ENCODE measurements at places on chromosomes 11 and 22.

DNA sequence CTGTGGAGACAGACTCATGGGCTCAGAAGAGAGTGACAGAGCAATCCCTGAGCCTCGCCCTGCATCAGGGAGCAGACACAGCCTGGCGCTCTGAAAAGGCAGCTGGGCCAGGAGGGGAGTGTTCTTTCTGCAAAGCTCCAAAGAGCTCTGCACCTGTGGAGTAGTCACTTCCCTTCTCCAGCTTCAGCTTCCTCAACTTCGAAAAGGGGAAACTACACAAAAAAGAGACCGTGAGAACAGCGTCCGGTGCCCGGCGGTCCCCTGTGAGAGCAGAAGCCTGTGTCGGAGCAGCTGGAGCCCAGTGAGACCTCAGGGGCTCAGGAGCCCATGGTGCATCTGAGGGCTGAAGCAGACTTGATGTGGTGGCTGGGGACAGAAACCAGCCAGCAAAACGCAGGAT lies 35.1 kb downstream of the TP53I11 start:
- no peak for DNase-seq

- peak; percentile 11 for DNase-seq
Measured at GRCh38 chr22:20494978-20495860, at the start of gene KLHL22. Gene KLHL22, minus strand, starts transcription at chr22:20495795. Its CDS starts 6,584 bp downstream, at chr22:20489211.

DNA sequence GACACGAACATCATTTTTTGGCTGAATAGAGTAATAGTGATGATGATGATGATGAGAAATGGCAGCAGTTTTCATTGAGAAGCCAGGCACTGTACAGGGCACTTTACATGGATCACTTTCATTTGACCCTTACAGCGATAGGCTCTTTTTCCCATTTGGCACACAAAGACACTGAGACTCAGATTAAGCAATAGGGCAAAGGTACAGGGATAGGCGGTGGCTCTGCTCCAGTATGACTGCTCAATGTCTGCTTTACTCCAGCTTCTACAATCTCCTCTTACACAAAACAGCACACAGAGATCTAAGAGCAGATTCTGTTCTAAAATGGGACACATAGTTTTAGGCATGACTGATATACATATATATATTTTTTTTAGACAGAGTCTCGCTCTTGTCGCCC lies 40.6 kb downstream of the MPPED2 start:
- no peak for DNase-seq

- DNase-seq, result no peak
Measured at GRCh38 chr11:64372802-64373597, 14.0 kb downstream of the RPS6KA4 start.

DNA sequence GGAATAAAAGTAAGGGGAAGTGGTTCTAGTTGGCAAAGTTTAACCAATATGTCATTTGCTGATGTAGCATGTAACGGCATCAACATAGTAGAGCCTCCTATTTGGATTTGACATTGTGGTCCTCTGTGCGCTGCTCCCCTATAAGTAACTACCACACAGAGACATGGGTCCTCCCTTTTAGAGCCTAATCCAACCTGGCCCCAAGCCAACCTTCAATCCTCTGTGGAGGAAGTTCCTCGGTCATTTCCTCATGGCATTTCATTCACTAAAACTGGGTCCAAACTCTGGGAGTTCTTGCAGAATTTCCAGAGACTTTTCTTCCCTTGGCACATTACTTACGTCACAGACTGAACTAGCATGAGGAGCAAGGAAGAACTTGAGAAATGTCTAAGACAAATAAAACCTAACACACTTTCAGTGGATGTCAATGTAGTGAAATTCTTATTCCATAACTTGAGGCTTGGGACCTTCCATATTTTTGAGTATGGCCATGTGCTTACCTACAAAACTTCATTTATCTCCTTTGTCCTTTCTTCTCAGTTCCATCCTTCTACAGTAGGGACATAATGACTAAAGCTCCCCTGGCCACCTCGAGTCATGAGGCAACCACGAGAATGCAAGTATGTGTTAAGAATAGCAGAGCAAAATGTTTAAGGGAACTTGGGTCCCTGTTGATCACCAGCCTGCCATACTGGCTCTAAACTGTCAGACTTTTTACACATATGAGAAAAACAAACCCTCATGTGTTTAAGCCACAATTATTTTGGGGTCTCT lies 34.7 kb downstream of the MMP20 start:
- peak; percentile 41 for DNase-seq

DNA sequence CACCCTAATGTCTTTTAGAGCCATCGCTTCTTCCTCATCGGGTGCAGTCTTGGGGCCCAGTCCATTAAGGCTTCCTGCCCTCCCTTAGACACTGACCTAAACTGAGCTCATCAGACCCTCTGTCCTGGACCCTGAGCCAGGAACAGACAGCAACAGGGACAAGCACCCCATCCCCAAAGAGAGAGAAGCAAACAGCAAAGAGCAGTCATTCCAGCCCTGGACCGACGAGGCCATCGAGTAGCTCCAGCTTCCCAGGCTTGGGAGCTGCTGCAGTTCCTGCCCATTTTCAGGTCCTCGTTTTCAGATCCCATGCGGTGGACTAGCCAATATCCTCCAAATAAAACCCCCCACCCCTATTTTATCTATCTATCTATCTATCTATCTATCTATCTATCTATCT lies 25.8 kb upstream of the CACNG2 start:
- no peak for DNase-seq

- DNase-seq, result no peak
Measured at GRCh38 chr11:57444362-57445121, 15.8 kb upstream of the RTN4RL2 start.

- peak; percentile 91 for DNase-seq
Measured at GRCh38 chr11:46003572-46003971, 81.1 kb downstream of the LARGE2 start.

GRCh38 chr11:98411777-98412176 lies 609.0 kb upstream of the CNTN5 start:
- no peak for DNase-seq

- no peak for DNase-seq
Measured at GRCh38 chr11:71185411-71185810, 67.0 kb downstream of the SHANK2 start.

GRCh38 chr22:37498289-37498909 lies 12.2 kb upstream of the MFNG start:
- peak; percentile 51 for DNase-seq

DNA sequence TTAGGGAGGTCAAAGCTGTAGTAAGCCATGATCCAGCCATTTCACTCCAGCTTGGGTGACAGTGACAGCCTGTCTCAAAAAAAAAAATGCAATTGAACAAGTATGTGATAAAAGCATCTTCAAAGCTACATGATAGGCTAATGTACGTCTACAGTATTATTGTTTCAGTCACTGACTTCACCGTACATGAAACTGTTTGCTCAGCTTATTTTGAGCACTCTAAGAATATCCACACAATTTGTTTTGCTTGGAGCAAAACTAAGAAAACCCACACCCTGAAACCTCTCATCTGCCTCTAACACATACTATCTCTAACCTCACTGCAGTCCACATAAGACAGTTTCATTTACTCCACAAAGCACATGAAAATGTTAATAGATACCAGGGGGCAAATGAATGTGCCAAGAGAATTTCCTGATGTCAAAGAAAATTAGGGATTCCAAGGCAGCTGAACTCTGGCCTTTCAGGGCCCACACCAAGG lies 60.7 kb downstream of the KCNA4 start:
- no peak for DNase-seq

GRCh38 chr11:120034881-120035630 lies 102.9 kb downstream of the TRIM29 start:
- DNase-seq, result no peak

GRCh38 chr11:69115586-69116560 lies 39.9 kb upstream of the SMIM38 start:
- DNase-seq, result no peak

All from AML-193 (cell line).